ENCODE measurements at places on chromosomes 1 and 21.

GRCh38 chr1:223350361-223350908, 13.5 kb downstream of the SUSD4 start:
- no peak for DNase-seq

DNA sequence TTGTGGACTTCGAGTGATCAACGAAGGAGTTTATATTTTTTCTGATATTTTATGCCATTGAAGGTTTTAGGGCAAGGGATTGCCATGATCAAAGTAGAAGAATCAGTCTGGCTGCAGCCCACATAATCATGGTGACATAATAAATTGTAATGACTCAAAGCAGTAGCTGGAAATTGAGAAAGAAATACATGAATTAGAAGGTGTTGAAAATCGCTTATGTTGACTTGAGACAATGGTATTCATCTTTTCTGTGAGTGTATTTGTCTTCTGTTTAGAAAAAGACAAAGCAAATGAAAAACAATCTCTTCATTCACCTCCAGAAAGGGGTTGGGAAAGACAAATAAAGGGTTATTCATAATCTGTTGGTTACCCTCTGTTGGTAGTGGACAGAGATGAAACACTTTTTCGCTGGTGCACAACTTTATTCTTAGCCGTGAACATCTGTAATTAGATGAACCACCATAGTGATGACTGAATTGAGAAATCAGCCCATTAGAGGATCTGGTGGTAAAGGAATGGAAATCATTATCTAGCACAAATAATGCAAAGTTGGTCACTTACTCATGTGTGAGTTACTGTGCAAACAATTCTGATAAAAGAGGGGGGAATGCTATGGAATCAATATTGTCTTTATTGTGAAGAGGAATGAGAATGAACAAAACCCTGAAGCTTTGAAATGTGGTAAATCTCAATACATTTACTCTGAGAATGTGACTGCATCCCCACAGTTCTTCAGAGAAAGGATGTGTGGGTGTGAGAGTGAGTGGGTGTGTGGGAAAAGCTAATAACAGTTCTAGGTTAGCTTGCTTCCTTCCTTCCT, 121.8 kb downstream of the NTNG1 start:
- DNase-seq = no peak

DNA sequence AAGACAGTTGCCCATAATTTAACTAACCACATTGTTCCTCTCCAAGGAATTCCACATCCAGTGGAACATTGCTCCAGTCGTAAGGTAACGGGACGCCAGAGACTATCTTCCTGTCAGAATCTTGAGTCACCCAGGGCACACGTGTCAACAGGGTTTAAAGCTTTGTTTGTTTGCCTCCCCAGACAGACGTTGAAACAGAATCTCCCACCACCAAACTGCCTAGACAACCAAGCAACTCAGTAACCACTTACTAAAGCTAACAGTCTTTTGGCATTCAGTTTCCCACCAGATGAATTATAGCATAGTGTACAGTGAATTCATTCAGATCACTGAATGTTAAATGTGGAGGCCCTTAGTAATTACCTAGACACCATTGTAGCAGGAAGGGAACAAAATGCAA, 439.5 kb downstream of the PLPP3 start:
- DNase-seq = no peak

GRCh38 chr1:21938732-21939538, 1.8 kb upstream of the HSPG2 start:
- no peak for DNase-seq

DNA sequence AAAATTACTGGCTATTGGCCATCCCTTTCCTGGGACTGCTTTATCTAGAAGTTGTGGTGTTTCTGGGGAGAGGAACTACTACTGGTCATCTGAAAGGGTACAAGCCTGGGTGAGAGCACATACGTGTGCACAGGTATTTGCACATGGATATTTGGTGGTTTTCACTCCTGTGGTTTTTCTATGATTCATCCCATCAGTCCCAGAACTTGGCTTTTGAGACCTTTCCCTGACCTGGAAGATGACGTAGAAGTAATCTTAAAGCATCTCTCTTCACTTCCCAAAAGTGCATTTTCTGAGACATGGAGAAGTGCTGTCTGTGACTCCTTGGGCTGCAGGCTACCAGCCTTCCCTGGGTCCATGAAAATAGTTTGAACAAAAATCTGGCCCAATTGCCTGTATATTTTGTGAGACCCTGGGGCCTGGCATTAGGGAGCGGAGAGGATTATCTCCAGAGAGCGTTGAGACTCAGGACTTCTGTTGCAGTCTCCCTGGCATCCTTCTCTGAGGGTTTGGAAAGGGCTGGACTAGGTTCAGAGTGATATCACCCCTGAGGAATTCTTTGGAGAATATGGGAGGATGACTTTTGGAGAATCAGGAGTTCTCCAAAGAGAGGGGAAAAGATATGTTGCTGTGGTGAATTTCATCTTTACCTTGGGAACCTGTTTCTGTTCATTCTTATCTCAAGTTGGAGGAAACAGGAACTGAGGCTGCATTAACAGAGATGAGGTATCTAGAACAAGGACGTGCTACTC, 130.8 kb downstream of the NOS1AP start:
- DNase-seq = no peak

GRCh38 chr1:211113566-211113965, 20.4 kb downstream of the KCNH1 start:
- no peak for DNase-seq

DNA sequence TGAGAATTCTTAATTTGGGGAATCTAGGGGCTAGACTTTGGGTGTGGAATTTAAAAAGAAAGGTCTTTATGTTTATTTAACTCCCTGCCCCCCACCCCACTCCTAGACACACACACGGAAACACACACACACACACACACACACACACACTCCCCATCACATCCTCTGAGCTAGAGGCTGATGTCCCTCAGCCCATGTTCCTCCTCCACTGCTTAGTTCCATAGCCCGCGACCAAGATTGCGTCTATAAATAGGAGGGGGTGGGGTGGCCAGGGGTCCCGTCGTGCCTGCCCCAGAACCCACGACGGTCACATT, 655 bp upstream of the KIRREL1 start:
- DNase-seq = no peak

DNA sequence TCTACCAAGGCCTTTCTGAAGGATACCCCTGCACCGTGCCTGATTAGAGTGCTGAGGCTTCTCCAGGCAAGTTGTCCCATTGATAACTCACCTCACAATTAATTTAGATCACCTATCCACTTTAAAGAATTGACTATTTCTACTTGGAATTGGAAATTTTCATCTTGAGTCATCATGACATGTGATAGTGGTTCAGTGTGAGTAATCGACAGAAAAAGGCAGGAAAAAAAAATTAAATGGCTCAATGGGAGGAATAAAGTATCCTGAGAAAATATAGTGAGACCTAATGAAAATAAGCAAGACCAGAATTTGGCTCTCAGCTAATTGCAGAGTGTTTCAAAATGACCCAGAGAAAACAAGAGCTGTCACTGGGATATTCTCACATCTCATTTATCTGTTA, 222.4 kb upstream of the C8B start:
- no peak for DNase-seq

DNA sequence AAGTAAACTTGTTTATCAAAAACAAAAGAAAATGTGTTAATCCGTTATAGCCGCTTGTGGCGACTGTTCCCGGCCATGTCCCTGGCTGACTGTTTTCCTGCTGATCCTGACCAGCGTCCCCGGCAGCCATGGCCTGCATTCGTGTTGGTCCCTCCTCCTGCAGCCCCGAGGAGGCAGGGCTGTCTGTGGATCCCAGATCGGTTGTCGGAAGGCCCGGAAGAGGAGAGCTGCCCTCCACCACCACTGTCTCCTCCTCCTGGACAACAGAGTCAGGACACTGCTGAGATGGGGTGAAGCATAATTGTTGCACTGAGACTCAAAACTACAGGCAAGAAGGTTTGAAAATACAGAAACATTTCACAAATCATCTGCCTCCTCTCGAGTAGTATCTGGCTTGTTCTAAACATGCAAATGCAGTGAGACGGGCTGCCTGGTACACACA, 3.6 kb upstream of the MXRA8 start:
- DNase-seq = no peak

DNA sequence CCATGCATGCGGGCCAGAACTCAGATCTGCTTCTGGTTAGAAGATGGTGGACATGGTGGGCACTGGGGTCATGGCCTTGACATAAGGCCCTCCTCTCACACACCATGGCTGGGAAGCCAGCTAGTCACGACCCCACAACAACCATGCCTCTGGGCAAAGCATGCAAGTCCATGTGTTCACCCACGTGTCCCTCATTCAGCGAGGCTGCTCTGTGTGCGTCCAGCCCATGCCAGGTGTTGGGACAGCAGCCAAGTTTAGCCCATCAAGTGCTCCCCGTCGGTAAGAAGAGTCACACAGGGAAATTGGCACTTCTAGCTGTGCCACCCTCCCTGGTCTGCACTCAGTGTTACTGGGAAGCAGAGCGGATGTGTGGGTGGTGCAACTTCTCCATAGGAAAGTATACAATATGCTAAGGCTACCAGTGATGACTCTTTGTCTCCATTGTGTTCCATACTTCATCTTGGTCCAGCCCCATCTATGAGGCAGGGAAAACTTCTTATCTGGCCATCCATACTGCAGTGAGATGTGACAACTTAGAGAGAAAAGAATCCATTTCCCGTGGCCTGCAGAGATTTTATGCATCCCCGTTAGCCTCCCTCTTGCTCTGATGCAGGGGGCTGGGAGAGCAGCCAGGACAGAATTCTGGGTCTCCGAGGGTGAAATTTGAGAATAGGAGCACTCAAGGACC, 198.0 kb downstream of the GRIK3 start:
- DNase-seq = no peak

- no peak for DNase-seq
These were observed 636.7 kb downstream of the KCNT2 start for GRCh38 chr1:195971589-195971988.

GRCh38 chr1:240794046-240794843, 182.3 kb upstream of the GREM2 start:
- DNase-seq = no peak

DNA sequence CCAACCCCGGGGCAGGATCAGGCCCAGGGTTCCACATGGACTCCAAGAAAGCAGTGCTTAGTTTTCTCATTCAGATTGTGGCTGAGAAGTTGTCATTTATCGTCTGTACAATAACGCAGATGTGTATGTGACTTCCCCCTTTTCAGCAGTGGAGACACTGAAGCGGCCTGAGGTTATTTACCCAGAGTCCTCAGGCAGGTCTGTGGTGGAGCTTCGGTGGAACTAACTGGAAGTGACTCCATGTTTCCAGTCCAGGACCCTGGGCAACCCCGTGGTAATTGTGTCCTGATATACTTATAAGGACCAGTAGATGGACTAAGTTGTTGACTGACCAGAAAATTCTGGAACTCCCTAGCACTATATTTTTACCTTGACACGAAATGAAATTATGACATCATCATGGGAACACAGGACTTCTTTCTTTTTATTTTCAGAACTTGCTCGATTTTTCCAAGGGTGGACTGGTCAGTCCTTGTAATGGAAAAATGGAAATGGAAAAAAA, 1.0 kb upstream of the IER5 start:
- DNase-seq = peak; percentile 47

GRCh38 chr1:18111605-18112297, 4.2 kb downstream of the IGSF21 start:
- no peak for DNase-seq

DNA sequence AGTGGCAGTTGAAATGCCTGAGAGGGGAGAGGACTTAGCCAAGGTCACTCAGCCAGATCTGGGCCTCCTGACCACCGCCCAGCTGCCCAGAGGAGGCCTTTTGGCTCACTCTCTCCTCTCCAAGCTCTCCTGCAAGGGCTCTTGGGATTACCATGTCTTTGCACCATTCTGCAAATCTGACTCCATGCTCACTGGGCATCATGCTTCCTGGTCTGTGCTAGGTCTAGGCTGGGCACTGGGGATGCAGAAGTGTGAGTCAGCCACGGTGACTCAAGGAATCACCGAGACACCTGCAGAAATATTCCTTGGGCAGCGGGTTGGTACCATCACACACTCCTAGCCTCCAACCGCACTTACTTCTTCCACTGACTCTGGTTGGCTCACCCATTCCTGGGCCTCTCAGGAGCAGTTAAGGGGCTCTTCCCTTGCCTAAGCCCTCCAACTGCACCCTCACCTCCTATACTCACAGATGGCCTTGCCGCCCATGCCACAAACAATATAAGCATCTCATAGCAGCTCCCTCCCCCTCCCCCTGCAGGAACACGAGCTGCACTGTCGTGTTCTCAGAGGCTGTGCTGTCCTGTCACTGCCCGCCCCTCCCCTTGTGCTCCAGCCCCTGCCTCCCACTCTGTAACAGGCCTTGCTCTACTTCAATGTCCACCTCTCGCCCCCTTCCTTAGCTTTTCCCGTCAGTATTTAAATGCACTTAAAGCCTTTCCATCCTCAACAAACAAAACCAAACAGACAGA, 34.8 kb downstream of the CDCP2 start:
- DNase-seq = no peak

- no peak for DNase-seq
These were observed 10.8 kb upstream of the PCBP3 start for GRCh38 chr21:45632637-45633251.

- DNase-seq = no peak
These were observed 112.9 kb upstream of the ZNF678 start for GRCh38 chr1:227450489-227450888.

DNA sequence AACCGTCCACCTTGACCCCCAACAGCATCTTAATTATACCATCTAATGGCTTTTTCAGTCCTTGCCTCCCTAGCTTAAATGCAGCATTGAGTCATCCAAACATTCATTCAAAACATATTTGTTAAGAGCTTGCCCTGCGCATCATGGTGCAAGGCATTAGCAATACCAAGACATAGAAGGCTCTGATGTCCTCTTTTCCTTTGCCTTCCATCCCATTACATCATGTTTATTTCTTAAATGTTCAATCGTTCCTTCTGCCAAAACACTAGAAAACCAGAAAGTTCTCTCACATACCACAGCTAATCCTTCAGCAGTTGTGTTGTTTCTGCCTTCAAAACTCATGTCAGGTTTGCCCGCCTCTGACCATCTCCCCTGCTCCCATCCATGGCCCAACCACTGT, 29.8 kb upstream of the VTCN1 start:
- no peak for DNase-seq

- no peak for DNase-seq
These were observed 176.1 kb downstream of the CLIC6 start for GRCh38 chr21:34844924-34845238.

- DNase-seq = no peak
These were observed 95.0 kb downstream of the CDC42BPA start for GRCh38 chr1:227223171-227223806.

GRCh38 chr1:209723756-209724693, 19.4 kb downstream of the HSD11B1 start:
- peak; percentile 68 for DNase-seq

- no peak for DNase-seq
These were observed 174.1 kb downstream of the LBR start for GRCh38 chr1:225253784-225254183.

DNA sequence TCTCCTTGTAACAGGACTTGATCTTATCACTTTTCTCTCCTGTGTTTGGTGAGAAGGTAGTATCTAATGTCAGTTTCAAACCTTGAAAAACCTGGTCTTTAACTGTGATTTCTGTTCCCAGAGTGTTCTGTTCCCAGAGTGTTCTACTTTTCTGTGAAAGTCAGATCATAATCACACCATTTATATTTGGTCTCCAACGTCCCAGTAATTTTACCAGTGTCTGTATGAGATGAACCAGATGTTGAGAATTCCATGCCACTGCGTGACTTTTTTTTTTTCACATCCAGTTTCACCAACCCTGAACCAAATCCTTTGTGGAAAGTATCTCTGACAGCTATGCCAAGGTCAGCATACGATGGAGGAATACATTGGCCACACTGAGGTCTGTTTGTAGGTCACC, 365.2 kb downstream of the USP25 start:
- DNase-seq = no peak

All from activated CD4-positive, alpha-beta T cell treated with anti-CD3 and anti-CD28 coated beads for 48 hours (primary cell).